ENCODE measurements at places on chromosomes 6 and 20.

- no peak for DNase-seq
Measured at GRCh38 chr6:6616656-6617055, 28.1 kb downstream of the LY86 start.

DNA sequence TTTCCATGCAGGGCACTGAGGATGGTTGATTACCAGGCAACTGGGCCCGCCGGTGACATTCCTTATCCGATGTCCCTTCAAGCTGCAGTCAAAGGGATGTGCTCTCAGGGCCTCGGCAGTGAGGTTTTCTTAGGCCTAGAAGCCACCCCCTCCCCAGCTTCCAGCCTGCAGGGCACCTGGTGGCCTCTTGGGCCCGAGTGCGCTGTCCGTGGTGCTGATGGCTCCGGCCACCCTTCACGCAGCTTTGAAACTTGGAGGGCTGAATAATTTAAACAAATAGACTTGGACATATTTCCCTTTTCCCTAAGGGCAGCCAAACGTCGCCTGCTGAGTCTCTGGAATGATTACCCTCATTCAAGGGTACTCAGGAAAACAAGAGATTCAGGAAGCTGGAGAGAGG, 8.9 kb upstream of the MLN start:
- no peak for DNase-seq

GRCh38 chr6:111550953-111551352, 54.7 kb downstream of the TRAF3IP2 start:
- no peak for DNase-seq

GRCh38 chr6:83609248-83609647, 96.9 kb downstream of the PRSS35 start:
- no peak for DNase-seq

- no peak for DNase-seq
Measured at GRCh38 chr6:122648726-122649125, 38.5 kb downstream of the PKIB start.

DNA sequence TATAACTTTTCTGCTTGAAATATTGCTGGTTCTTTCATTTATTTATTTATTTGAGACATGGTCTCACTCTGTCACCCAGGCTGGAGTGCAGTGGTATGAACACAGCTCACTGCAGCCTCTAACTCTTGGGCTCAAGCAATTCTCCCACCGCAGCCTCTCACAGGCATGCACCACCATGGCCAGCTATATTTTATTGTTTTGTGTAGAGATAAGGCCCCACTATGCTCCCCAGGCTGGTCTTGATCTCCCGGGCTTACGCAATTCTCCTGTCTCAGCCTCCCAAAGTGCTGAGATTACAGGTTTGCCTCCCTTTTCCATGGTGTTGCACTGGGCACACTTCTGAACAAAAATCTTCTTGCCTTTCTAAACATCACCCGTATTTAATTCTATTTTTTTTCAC, 39.1 kb upstream of the RNGTT start:
- no peak for DNase-seq

- no peak for DNase-seq
Measured at GRCh38 chr20:18808712-18809111, 4.9 kb upstream of the SCP2D1 start.

DNA sequence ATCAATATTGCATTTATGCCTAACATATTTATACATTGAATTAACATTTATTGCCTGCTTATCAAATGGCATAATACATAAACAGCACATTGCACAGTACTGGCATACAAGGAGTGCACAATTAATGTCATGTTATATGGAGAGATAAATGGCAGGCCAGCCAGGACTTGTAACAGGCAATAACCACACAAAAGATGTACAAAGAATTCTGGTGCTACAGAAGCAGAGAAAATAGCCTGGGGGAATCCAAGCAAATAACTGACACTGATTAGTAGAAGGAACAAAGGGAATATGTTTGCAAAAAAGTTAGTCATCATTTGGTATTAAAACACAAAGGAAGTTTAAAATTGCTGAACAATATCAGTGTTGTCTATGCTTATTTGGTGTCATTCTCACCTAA, 27.3 kb downstream of the COL21A1 start:
- DNase-seq = no peak

GRCh38 chr6:100269189-100269588, 195.5 kb downstream of the SIM1 start:
- DNase-seq = no peak

DNA sequence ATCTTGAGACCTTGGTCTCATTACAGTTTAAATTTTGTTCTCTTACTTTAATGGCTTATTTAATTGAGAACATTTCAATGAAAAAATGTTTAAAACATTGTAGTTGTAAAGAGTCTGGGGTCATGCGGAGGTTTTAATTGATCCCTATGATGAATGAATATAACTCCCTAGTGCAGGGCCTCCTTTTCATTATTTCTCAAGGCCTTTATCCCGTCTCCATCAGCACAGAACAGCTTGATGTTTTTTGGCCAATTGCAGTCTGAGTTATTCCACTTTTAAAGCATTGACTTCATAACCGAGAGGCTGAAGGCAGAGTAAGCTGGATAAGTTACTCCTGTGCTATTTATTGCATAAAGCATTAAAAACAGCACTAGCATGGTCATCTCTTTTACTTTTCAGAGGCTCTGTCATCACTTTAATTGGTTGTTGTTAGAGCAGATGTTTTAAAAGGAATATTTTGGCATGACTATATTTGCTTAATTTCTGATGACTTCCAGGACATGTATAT, 83.4 kb downstream of the DTD1 start:
- no peak for DNase-seq

DNA sequence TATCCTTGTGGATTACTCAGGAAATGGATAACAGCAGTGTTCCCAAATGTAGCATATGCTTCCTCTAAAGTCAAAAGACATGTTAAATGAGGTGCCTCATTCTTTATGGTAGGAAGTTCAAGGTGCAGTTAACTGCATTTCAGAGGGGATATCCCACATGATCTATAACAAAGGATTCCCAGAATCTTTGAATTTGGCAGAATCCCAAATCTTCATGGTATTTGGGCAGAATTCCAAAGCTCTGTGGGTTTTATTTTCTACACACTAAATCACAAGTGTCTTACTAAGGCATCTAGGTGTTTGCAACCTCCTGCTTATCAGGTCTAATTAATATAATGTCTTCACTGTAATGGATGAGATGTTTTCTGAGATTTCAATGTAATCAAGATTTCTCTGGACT, 364.3 kb upstream of the MAN1A1 start:
- no peak for DNase-seq

DNA sequence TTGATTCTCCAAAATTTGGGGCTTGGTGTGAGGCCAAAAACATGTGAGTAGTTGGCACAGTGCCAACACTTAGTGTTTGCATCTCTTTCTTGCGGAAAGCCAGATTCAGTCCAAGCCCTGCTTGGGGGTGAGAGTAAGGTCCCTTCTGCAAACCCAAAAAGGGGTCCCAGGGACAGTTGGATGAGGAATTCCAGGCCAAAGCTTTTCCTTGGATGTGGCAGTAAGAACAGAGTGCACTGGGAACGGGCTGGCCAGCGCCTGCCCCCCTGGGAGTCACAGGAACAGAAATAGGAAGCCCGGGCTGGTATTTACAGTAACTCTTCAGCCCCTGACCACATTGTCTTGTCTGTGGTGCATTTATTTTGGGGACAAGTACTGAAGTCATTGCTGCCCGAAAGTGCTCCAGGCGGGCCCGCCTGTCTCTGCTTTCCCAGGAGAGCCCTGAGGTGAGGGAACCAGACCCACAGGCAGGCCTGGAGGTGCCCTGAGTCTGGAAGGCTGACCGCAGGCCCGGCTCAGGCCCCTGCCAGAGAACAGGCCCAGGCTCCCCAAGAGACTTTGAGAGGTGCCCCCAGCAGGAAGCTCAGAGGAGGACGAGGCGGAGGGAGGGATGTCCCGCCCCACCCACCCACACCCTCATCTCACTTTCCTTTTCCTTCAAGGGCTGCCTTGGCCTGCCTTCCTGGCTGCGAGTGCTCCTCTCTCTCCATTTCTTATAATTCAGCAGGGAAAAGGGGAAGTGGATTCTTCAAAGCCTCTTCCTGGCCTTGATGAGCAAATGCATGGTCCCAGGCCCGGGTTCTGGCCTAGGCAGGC, 218.4 kb downstream of the MAFB start:
- no peak for DNase-seq

GRCh38 chr20:50746138-50746940, 15.0 kb downstream of the PARD6B start:
- no peak for DNase-seq

DNA sequence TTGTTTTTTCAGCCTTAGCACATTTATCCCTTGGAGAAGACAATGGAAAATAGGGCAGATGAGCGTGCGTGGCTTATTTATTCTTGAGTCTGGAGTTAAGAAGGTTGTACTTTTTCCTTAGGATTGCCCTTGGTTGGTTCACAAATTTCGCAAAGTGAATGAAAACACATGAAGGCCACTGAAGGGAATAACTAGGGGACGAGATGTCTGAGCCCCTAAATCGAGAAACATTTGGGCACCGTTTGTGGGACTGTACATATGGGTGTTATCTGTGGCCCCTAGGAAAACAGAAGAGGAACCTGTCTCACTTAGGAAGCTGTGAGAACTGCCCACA, 19.4 kb upstream of the TRIM27 start:
- DNase-seq = no peak

DNA sequence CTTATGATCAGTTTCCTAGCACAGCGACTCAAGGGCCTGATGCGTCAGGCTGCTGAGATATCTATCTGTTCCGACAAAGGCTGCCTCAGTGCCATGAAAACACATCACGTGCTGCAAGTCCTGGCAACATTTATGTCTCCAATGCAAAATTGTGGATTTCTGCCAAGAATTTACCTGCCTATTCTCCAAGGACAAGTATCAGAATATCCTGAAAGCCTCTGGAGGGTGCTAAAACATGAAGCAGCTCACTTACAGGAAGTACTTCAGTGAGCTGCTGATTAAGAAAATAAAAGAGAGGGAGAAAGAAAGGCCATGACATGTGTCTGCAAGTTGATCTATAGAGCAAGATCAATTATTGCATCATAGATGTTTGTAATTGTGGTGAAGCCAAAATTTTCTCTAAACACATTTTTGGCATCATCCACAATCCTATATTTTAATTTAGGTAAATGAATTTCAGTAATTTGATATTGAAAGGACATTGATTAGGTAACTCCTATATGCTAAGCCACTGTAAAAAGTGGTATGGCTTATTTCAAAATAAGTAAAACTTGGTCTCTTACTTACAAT, 25.8 kb upstream of the TPBG start:
- no peak for DNase-seq

- DNase-seq = no peak
Measured at GRCh38 chr20:62281161-62281933, 21.4 kb upstream of the ADRM1 start.

- DNase-seq = no peak
Measured at GRCh38 chr20:63553933-63554290, at the start of gene FNDC11. Gene FNDC11 (plus strand): TSS chr20:63554159. CDS start chr20:63555664, 1,505 bp downstream.

GRCh38 chr6:14717307-14717706, 528.6 kb upstream of the JARID2 start:
- no peak for DNase-seq

DNA sequence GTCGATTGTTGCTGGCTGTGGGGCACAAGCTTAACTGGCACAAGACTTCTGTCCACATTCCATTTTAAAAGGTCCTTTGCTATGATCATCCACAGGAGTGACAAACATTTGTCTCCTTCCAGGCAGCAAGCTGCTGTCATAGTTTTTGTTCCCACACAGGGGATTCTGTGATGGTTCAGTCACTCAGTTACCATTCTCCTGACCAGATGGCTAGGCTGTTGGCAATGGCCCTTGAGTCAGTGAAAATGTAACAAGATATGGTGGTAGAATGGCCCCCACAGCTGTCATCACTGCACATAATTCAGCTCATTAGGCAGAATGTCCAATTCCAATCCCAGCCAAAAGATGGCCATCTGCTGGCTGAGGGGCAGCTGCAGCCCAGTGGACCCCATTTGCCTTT, 13.7 kb downstream of the BPIFA1 start:
- no peak for DNase-seq

DNA sequence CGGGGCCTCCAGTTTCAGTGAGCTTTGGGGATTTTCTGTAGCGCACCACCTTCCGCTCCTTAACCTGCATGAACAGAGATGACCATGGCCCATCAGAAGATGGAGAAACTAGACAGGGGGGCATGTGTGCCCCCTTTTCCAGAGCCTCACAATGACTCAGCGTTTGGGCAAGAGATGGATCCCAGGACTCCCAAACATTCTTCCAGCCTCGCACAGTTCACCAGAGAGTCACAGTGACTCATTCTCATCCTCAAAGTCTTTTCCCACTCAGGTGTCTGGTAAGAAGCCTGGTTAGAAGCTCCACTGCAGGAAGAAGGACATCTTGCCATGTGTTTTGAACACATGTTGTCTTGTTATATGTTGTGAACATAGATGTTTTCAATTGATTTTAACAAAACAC, 76.2 kb upstream of the FRMD1 start:
- DNase-seq = peak; percentile 48

DNA sequence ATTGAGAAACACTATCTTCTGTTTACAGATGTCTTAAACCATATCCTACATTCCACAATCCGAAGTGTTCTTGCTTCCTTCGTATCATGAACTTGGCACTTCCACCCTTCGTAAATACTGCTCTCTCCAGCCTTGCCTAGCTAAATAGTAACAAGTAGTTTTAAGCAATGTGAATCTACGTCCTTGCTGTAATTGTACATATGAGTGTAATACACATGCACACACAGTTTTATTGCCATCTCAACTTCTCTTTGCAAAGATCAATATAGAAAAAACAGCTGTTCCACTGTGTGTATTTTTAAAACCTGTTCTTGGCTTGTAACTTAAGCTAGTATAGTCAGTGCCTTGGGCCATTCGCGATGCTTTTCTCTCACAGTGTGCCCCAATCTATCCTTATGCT, 1524.7 kb downstream of the GRIK2 start:
- no peak for DNase-seq

GRCh38 chr20:57476084-57476526, 48.8 kb downstream of the CTCFL start:
- DNase-seq = no peak

DNA sequence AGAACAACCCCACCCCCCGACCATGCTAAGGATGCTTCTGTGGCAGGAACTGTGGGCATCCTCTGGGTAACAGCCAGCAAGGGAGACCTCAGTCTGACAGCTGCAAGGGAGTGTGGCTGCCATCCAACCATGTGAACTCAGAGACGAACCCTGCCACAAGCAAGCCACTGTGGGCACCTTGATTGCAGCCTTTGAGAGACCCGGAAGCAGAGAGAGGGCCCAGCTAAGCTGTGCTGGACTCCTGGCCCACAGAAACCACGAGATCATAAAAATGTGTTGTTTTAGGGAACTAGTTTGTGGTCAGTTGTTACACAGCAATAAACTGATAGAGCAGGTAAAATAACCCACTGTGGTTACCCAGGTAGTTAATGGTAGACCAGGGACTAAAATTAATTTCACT, 414.6 kb downstream of the CDH26 start:
- DNase-seq = no peak

Measured in GM04504 (cell line).